Fibroblast of lung (primary cell): ENCODE measurements at places on chromosomes 4 and X. TPM values are rescaled to one million over a fixed set of nuclear protein-coding genes. Genes with fewer than 3 reads are reported as not detected.

The NMU gene
- not detected in 2 replicates for total RNA-seq

The EVC2 gene
- total RNA-seq = 15.9 and 16.5 TPM in 2 replicates

The DCAF4L1 gene
- under 0.01 and 0.17 TPM in 2 replicates for total RNA-seq

The XK gene
- 0.17 and 0.26 TPM in 2 replicates for total RNA-seq

The CRMP1 gene
- 0.33 and 1.5 TPM in 2 replicates for total RNA-seq

The LAP3 gene
- total RNA-seq = 116 and 129 TPM in 2 replicates

The TMEM271 gene
- total RNA-seq = not detected in 2 replicates

The H2BW2 gene
- not detected in 2 replicates for total RNA-seq

The RTL5 gene
- total RNA-seq = 2.8 and 4.5 TPM in 2 replicates

The SSX2 gene
- not detected in 2 replicates for total RNA-seq

The APBB2 gene
- 18.7 and 25.1 TPM in 2 replicates for total RNA-seq

The RHOXF2B gene
- total RNA-seq = not detected in 2 replicates

The MXRA5 gene
- 11.0 and 40.3 TPM in 2 replicates for total RNA-seq

The PWWP3B gene
- total RNA-seq = under 0.01 TPM in 1 of 2 replicates, not detected in the other

The PABPC1L2A gene
- total RNA-seq = not detected in 2 replicates

The FABP2 gene
- total RNA-seq = not detected in 2 replicates

- DNase-seq = no peak
These were observed 36.8 kb downstream of the NSD2 start for GRCh38 chr4:1907848-1908525.

GRCh38 chr4:94621491-94622080 lies 136.2 kb upstream of the BMPR1B start:
- DNase-seq = peak; percentile 71

- peak; percentile 50 for DNase-seq
These were observed 201.6 kb downstream of the CPE start for GRCh38 chr4:165580351-165580905.

- no peak for DNase-seq
These were observed 27.5 kb upstream of the PLS3 start for GRCh38 chrX:115533485-115533884.

DNA sequence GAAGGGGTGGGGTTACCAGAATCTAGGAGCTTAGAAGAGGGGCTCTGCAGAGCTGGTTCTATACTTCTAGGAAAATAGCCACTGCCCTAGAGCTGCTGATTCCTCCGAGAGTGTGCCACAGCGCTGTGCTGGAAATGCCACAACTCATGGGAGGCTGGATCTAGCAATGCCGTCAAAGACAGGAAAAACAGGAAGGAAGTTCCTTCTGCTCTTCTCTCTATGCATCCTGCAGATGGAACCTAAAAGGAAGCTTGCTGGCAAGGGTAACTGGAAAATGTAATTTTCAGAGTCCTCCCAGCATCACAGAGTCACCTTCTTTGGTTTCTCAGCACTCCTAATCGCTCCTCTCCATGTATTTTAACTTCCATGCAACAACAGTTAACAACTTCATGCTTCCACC lies 121.2 kb upstream of the TLL1 start:
- no peak for DNase-seq

DNA sequence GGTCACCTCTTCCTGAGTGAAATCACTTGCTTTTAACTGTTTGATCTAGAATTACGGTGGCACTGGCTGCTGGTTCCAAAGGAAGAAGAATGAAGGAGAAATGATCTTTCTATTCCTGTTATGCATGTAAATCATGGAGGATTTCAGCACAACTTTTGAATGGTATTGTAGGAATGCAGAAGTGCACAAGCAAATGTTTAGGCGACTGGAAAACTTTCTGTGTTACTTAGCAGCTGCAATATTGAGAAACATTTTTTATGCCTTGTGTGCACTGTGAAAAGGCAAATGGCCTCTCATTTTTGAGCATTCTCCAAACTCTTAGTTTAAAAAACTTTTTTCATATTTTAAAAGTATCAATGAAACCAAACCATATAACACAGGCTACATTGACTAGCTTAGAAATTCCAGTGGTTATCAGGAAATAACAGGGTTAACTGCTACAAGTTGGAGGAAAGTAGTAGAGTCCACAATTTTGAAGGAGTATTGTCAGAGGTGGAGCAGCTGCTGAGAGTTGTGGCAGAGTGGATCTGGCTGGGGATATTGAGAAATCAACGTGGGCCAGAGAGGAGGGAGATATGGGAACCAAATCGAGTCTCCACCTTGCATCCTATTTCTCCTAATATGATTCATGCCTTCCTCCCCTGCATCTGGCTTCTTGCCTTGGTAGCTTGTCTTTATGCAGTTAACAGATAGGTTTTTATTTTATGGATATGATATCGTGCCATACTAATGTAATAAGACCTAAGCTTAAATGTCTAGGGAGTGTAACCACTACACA lies 32.0 kb upstream of the FHL1 start:
- DNase-seq = peak; percentile 35

- DNase-seq = no peak
These were observed 56.3 kb downstream of the MSN start for GRCh38 chrX:65723706-65724105.

DNA sequence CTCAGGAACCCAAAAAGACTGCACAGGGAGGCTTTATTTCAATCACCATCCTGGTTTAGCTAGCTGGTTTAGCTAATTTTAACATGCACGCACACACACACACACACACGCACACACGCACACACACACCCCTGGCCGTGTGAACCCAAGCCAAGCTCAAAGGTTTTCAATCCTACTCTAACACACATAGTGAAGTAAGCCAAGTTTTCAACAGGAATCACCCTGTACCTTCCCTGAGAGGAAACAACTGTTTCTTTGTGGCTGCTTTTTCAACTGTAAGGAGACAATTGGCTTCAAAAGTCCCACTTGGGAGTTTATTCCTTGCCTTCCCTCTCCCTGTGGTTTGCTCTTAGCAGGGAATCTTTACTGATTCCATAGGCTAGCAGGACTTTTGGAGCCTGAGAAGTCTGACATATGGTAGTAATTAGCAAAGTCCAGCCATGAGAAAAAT lies 98.9 kb upstream of the BMP3 start:
- DNase-seq = peak; percentile 3

DNA sequence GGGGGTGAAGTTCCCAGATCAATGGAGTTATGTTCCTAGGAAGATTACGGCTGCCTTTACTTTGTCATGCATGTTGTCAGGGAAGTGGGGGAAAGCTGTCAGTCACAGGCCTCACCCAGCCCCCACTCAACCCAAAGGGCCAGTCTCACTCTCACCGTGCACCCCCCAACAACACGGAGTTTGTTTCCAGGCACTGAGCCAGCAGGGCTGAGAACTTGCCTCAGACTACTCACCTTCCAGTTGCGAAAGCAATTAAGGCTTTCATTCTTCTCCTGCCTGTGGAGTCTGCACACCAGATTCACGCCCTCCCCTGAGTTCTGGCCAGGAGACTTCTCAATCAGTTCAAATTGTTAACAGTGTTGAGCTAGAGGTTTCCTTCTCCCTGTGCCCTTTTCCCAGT lies 114.3 kb downstream of the SH3BGRL start:
- peak; percentile 50 for DNase-seq

DNA sequence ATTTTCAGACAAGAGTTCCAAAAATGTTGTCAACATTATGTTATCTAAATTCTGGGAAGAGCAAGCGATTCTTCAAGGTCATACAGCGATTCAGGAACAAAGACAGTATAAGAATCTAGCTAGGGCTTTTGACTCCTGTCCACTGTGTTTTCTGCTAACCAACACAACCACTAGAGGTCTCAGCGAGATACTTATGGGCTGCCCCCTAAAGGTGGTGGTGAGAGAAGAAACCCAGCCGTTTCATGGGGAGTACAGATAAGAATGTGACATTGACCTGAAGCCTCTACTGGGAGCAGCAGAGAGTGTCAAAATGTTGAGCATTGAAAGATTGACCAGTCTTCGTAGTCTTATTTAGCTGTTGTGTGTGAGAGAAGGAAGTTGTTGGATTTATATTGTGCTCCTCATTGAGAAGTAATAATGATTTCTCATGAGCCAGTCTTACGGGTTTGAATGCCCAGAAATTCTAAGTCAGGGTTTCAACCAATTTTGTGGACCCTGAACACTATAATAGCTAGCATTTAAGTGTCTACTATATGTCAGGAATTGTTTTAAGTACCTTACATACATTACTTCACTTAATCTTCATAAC lies 168.3 kb downstream of the SPRY1 start:
- peak; percentile 61 for DNase-seq

- no peak for DNase-seq
These were observed 5.3 kb upstream of the GPR82 start for GRCh38 chrX:41718481-41719235.

GRCh38 chr4:149269835-149270234 lies 545.8 kb downstream of the IQCM start:
- no peak for DNase-seq

- no peak for DNase-seq
These were observed 116.4 kb upstream of the DGKK start for GRCh38 chrX:50586980-50587379.

DNA sequence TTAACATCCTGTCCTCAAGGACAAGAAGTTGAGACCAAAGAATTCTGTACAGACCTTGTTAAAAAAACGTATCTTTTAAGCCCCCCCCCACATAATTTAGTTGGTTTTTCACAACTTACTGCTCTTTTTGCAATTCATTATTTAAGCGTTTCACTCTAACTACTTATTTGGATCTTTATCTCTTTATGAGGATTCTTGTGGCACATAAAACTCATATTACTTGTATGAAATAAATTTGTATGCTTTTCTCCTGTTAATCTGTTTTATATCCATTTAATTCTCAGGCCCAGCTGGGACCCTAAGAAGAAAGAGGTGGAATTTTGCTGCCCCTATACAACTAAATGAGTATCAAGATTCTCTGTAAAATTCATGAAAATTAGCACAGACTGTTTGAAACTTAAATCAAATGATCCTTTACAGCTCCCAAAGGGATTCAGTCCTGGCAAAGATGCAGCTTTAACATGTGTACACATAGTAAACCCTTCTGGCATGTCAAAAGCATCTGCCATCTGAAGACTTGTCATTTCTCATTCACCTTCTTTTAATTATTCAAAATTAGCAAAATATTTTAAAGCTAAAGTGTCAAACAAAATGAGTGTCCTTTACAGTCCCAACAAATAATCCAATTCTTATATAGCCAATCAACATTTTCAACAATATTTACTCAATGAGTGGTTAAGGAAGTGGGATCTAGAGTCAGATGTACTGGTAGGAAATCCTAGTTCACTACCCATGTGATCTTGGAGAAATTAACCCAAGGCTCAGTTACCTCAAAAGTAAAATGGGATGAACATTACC lies 17.7 kb downstream of the ARAP2 start:
- no peak for DNase-seq

DNA sequence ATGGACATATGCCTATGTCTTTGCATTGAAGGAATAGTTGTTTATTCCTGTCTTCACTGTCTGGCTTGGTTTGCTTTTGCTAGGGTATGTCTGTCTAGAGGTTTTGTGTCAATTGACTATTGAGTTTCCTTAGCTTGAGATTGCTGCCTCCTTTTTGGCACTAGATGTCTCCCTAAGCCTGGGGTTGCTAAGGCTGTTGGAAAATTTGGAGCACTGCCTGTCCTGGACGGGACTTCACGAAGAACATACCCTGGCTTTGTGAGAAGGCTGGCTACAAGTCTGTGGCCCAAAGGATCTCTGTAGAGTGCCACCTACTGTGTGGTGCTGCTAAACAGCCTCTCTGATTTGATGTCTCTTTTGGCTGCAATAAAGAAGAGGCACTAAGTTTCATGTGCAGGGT lies 183.8 kb upstream of the NUDT10 start:
- no peak for DNase-seq

DNA sequence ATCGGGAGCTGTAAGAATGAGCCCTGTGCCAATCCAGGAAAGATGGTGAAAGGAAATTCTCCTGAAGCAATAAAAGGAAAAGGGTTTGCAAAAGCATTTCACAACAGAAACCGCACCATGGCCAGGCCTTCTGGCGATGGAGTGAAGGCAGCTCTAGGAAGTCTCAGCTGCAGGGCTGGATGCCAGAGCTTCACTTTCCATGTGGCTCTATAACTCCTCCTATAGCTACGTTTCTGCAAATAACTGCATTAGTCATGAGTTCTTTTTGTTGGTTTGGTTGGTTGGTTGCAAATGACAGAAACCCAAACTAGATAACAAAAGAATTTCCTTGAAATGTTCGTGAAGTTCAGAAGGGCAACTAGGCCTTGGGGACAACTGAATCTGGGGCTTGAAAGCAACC lies 84.6 kb downstream of the RELL1 start:
- peak; percentile 71 for DNase-seq

DNA sequence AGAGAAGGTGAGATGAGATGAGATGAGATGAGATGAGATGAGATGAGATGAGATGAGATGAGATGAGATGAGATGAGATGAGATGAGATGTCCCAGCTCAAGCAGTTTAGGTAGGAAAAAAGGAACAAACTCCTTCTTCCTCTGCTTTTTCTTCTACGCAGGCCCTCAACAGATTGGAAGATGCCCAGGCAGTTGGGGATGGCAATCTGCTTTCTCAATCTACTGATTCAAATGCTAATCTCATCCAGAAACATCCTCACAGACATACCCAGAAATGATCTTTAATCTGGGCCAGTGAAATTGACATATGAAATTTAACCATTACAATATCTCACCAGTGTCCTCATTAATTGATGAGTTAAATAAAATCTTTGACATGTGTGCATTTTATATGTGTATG lies 370.3 kb upstream of the SLC7A11 start:
- DNase-seq = no peak

DNA sequence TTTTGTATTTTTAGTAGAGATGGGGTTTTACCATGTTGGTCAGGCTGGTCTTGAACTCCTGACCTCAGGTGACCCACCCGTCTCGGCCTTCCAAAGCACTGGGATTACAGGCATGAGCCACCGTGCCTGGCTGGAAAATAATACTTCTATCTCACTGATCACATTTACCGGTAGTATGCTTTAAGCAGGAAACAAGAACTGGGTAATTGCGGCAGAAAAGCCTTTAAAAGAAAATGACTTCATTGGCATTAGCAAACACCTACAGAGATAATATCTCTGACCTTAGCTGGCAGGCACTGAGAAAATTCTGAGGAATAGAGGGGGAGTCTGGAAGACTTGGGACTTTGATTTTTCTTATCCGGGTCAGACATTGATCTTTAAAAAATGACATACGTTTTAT lies 78.5 kb downstream of the SHROOM3 start:
- no peak for DNase-seq

- DNase-seq = peak; percentile 14
These were observed 374.6 kb upstream of the SLC7A11 start for GRCh38 chr4:138616775-138617174.

- peak; percentile 38 for DNase-seq
These were observed 8.0 kb downstream of the TBC1D14 start for GRCh38 chr4:6917461-6918271.

GRCh38 chr4:140579278-140579677 lies 10.5 kb upstream of the UCP1 start:
- DNase-seq = no peak

DNA sequence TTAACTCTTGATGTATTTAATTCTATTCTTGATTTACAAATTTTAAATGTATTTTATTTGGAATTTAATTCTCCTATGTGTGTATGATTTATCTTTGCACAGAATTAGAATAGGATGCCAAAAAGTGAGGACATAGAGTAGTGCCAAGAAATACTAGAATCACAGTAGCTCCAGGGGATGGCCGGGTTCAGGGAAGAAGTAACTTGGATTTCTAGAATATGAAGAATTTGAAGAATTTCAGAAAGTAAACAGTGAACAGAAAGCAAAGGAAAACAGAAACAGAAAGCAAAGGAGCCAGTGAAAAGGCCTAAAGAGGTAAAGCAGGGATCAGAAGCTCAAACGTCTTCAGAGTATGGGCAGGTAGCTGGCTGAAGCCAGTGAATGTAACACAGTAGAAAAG lies 1187.6 kb downstream of the RPA4 start:
- no peak for DNase-seq
